Dorsolateral prefrontal cortex (tissue), 122 donors: ENCODE measurements at places on chromosomes 1 and 21.
A peak's percentile ranks its signal among the peaks of the same experiment; 100 is the strongest.

- no peak for DNase-seq
These were observed 30.6 kb upstream of the IFNGR2 start for GRCh38 chr21:33372582-33372981.

GRCh38 chr1:2360588-2361364 lies 30.6 kb downstream of the MORN1 start:
- no peak for DNase-seq

- DNase-seq: no peak
These were observed 92.5 kb upstream of the KRTAP19-8 start for GRCh38 chr21:31130821-31131220.

GRCh38 chr1:244291236-244292201 lies 160.2 kb downstream of the ADSS2 start:
- no peak for DNase-seq

GRCh38 chr1:221430152-221430960 lies 311.5 kb downstream of the DUSP10 start:
- DNase-seq: no peak

DNA sequence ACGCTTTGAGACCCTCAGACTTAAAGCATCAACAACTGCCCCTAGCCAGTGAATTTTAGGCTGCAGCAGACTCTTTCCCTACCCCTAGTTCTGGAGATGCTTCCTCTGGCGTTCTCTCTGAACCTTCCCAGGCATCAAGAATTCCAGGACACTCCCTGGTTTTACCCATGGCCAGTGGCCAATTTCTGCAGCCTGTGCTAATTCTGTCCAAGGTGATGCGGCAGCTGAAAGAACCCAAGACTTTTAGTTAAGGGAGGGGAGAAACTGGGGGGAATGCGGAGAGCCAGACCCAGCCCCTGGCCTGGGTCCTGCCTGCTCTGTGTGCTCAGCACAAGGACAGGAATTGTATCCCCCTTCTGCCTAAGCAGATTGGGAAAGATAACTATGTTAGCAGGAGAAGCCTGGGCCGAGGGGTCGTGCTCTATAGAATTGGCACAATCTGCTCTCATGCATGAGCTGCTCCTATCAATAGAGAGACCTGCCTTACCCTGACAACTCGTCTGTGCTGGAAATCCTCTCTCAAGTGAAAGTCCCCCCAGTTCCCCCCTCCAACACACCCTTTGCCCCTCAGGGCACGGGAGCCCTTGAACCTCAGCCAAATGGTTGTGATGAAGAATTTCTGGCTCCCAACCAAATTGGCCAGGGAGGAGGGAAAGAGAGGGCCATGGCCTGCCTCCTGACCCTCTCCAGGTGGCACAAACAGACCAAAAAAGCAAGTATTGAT lies 5.4 kb upstream of the GJA8 start:
- no peak for DNase-seq

GRCh38 chr1:156458181-156458503 lies 42.4 kb downstream of the MEF2D start:
- no peak for DNase-seq

GRCh38 chr1:86460998-86461397 lies 7.7 kb upstream of the CLCA1 start:
- no peak for DNase-seq

DNA sequence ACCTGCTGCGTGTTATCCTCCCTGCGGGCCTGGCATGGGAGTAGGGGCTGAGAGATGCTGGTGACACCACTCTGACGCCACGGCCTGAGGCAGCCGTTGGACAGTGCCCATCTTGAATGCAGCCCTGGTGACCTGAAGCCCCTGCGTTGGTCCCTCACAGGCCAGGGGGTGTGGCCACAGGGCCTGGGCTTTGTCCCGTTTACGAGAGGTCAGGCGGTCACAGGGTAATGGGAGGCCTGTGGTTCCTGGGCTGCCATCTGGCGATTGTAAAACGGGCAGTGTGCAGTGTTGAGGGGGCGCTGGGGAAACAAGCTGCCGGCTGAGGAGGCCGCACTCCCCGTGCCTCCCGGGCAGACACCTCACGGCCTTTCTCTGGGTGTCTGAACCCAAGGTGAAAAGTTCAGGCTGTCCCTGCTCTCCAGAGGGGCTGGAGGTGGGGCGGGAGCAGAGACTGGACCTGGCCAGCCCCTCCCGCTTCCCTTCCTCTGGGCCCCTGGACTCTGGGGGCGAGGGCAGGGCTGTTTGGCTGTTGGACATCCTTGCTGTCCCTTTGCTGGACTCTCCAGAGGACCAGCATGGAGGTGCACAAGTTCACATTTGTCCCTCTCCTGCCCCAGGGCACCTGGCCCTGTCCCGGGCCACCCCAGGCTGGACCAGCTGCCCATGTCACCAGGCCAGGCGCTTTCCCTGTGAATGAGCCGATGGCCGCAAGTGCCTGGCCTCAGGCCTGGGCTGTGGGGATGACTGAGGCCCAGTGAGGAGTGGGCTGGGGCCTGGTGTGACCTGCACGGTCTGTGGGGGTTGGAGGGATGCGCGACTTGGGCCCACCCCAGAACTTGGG lies 42.4 kb downstream of the SKI start:
- no peak for DNase-seq

DNA sequence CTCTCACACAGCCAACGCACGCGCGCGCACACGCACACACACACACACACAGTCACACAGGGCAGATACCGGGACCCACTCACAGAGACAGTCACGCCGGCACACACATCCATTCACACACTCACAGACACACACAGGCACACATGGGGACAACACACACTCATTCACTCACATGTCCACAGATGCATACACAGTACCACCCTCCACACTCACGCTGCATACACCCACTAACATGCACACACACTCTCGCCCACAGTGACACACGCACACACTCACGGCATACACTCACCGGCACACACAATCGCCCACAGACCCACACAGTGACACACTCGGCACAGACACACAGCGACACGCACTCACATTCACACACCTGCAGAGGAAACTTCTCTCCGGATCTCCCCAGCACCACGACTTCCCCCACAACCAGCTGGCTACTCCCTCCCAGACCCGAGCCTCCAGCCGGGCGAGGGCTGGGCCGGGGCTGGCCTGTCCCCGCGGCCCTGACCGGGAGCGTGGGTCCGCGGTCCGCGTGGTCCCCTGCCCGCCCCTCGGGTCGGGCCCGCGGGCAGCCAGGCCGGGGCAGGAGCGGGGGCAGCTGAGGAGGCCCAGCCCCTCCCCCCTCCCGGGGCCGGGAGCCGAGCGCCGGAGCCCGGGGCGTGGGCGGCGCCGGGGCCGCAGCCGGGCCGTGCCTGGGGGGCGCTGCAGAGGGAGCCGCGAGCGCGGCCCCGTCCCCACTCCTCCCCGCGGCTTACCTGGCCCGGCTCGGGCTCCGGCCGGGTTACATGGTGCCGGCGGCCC lies 552 bp downstream of the DLGAP3 start:
- DNase-seq: peak; percentile 26

GRCh38 chr1:110928191-110928590 lies 35.5 kb downstream of the LRIF1 start:
- DNase-seq: no peak

- DNase-seq: no peak
These were observed 7.2 kb downstream of the SNX7 start for GRCh38 chr1:98668733-98669132.

GRCh38 chr1:18649693-18650370 lies 19.2 kb downstream of the PAX7 start:
- no peak for DNase-seq

- no peak for DNase-seq
These were observed 26.7 kb upstream of the NBL1 start for GRCh38 chr1:19617376-19617775.

GRCh38 chr1:167635156-167635648 lies 5.2 kb downstream of the RCSD1 start:
- DNase-seq: peak; percentile 53

- DNase-seq: no peak
These were observed 18.5 kb downstream of the CLCA1 start for GRCh38 chr1:86487131-86487810.

- DNase-seq: no peak
These were observed 154.0 kb upstream of the C1orf87 start for GRCh38 chr1:60227601-60228000.

DNA sequence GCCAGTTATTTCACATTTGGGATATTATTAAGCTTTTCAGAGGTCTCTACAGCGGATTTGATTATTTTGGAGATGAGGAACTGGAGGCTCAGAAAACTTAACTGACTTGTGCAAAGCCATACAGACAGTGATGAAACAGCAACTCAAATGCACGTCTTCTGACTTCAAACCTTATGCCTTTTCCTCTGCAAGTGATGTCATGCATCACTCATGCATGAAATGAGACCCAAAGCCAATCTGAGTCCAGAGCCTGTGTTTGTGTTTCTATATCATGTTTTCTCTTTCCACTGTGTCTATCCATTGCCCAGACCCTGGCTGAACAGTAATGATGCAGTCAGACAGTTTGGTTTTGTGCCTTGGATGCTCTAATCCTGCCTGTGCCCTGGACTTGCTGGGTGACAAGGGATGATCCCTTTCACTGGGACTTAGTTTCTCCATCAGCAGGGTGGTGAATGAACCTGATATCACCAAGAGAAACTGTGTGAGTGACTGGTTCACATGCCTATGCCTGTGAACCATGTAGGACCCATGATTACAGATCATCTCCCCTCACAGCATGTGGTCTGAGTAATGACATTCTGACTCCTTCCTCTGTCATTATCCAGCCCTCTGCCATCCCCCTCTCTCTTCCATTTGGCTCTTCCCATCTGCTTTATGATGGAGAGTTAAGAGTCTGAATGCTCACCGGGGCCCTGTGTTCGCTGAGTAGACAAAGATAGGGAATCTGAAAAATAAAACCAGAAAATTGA lies 33.4 kb downstream of the SLAMF6 start:
- no peak for DNase-seq

- DNase-seq: no peak
These were observed 15.3 kb downstream of the GORAB start for GRCh38 chr1:170547255-170547654.

- DNase-seq: no peak
These were observed 261.0 kb downstream of the ASTN1 start for GRCh38 chr1:176903474-176903873.

DNA sequence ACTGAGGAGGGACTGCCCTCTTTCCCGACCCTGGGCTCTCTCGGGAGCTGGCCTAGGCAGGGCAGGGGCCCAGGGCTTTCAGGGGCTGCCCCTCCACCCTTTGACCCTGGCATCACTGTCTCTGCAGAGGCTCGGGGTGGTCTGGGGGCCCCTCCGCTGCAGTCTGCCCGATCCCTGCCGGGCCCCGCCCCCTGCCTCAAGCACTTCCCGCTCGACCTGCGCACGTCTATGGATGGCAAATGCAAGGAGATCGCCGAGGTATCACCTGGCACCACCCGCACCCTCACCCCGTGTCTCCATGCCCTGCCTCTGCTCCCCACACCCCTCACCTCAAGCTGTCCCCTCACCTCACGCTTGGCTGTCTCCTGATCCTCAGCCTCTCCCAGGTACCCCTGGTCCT lies 5.5 kb downstream of the AMPD2 start:
- DNase-seq: no peak

- DNase-seq: no peak
These were observed 138.6 kb downstream of the NRIP1 start for GRCh38 chr21:14926186-14926585.

DNA sequence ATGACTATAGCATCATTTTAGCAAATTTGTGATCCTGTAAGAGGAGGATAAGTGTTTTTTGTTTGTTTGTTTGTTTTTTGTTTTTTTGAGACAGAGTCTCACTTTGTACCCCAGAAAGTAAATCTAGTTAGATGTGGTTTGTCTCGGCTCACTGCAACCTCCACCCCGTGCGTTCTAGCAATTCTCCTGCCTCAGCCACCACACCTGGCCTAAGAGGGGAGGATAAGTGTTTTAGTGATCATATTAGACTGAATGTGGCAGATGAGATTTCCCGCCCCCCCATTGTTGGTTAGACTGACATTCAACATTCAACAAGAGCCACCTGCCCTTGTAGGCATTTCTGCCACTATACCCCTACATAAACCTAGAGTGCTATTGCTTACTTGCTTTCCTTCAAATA lies 98.5 kb downstream of the OSBPL9 start:
- no peak for DNase-seq

- DNase-seq: no peak
These were observed 21.0 kb downstream of the RAVER2 start for GRCh38 chr1:64765826-64766225.

DNA sequence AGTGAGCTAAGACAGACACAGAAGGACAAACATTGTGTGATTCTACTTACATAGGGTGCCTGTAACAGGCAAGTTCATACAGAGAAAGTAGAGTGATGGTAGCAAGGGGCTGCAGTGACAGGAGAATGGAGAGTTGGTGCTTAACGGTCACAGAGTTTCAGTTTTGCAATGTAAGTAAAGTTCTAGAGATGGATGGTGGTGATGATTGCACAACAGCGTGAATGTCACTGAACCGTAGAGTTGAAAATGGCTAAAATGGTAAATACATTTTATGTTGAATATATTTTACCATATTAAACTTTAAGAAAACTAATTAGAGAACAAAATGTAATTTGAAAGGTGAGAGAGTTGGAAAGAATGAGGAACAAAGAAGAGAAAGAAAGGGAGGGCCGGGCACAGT lies 8.7 kb downstream of the CFAP107 start:
- DNase-seq: no peak

DNA sequence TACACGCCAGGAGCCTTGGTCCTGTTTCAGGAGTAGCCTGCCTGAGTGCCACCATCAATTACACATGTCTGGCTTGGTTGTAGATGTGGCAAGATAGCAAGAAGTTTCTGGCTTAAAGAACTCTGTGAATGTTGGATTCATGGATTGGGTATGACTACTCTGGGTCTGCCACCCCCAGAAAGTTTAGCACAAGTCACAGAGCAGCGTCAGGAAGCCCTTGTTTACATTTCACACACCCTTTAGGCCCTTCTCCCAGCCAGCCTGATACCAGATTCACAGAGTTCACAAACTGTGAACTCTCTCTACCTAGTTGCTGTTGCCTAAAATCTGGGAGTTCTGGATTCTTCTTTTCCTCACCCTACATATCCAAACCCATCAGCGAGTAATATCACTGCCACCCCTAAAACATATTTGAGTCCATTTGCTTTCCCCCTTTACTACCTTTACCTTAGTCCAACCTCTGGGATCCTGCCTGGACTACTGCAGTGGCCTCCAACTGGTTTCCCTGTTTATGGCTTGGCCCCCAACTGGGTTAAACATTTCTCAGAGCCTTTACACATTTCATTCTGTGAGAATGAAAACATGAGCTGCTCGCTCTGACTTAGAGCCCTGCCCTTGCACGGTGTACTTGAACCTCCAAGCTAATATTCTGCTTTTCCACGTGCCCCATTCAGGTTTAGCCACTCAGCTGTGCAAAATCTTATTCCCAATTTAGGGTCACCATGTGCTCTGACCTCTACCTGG lies 4.1 kb upstream of the CCDC24 start:
- DNase-seq: no peak

DNA sequence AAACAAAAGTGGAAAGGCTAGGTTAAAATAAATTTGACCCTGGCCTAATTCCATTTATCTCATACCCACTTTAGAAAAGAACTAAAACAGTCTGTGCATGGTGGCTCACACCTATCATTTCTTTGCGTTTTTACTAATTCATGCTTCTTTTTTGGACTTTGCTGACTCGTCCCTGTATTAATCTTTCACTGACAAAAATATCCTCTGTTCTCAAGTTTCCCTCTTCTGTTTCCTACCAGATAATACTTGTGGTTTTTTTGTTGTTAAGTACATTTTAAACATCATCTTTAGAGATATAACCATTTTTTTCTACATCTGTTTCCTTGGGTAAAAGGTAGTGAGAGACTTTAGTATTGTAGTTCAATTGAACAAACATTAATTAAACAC lies 11.5 kb downstream of the CNST start:
- no peak for DNase-seq
